ENCODE measurements at places on chromosomes 2 and 18.
A peak's percentile ranks its signal among the peaks of the same experiment; 100 is the strongest.

- no peak for DNase-seq
Observed at GRCh38 chr2:219289537-219290361, 10.6 kb downstream of the DNAJB2 start.

DNA sequence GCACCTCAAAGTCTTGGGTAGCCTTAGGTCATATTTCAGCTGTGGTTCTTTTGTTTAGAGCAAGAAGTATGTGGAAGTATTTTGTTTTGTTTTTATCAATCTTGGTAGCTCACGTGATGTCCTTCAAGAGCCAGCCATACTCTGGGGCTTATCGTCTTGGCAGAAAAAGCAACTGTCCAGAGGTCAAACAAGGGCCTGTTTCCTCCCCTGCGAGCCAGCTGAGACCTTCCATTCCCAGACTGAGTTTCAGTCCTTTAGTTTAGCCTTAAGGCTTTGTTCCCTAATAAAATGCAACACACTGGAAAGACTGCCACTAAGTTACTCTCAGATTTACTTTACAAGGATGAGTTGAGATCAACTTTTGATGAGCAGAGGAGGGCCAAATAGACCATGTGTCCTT lies 63.5 kb downstream of the TXNL1 start:
- no peak for DNase-seq

DNA sequence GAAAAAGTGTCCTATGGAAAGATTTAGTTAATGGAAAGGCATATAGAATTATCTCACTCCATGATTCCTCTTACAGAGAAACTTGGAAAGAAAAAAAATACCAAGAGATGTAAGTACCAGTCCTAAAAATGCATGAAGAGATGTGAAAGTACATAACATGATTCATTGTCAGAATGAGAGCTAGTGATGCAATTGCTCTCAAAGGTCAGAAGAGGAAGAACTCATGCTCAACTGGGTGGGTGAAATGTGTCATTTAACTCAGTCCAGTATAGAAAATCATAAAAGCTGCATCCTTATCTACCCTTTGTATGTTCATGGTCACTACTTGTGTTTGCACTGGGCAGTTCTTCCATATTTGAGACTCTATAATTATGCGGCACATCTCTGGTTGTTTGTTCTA lies 300.0 kb upstream of the PIK3C3 start:
- no peak for DNase-seq

- no peak for DNase-seq
Observed at GRCh38 chr2:156537141-156537540, 101.0 kb downstream of the GPD2 start.

GRCh38 chr2:74043345-74044329 lies 58.9 kb downstream of the TET3 start:
- DNase-seq: no peak

- DNase-seq: peak; percentile 12
Observed at GRCh38 chr2:28681158-28681571, 70.5 kb upstream of the PPP1CB start.

DNA sequence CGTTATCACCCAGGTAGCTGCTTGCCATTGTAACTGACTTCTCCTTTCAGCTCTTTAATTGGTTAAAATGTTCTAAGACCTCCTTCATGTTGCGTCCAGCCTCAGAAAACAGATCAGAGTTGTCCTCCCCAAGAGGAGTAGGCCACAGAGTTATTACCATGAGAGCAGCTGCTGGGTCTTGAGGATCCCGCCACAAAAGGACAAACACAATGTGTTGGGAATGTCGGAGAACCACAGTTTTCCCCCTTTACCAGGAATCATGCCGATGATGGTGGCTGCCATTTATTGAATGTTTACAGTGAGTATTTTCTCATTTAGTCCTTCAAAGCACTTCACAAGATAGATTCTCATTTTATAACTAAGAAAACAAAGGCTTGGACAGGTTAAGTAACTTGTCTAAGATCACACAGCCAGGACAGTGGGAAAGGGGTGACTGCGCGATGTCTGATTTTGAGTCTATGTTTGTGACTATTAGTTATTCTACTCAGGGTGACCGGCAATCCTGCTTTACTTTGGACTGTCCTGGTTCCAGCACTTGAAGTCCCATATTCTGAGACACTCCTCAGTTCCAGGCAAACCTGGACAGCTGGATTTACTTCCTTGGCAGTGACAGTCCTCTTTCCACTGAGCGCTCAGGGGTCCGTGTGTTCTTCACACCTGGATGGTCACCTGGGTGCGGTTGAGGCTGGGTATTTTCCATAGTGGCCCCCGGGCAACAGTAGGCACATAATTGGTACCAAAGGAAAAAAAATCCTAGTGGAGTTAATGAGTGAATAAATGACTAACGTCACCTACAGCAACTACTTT lies 93.6 kb downstream of the LIPG start:
- DNase-seq: no peak

GRCh38 chr2:231450548-231450989 lies 13.7 kb downstream of the NCL start:
- no peak for DNase-seq

- DNase-seq: no peak
Observed at GRCh38 chr2:85727798-85728197, 26.0 kb upstream of the ATOH8 start.

DNA sequence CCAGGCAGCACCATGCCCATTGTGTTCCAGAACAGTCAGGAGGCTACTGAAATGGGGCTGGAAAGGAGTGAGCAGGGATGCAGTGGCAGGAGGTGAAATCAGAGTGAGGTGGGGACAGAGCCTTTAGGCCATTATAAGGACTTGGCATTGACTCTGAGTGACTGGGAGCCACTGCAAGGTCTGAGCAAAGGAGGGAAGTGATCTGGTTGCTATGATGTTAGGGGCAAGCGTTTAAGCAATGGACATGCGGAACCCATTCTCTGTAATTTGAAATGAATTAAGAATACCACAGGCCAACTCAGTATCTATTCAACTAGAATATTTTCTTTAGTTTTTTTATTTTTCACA lies 98.2 kb downstream of the DPP4 start:
- no peak for DNase-seq

DNA sequence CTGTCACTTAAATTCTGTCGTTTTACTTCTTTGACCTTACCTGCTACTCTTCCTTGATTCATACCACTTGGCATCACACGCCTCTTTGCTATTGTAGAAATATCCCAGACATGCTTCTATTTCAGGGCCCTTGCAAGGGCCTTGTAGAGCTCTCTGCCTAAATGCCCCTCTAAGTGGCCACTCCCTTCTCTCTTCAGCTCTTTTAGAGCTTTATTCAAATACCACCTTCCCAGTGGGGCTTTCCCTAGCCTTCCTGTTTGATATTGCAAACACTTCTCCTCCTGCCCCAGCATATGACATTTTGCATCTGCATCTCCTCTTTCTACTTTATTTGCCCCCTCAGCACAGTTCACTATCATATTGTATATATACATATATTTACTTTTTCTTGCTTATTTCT lies 54.0 kb downstream of the PELI1 start:
- no peak for DNase-seq

DNA sequence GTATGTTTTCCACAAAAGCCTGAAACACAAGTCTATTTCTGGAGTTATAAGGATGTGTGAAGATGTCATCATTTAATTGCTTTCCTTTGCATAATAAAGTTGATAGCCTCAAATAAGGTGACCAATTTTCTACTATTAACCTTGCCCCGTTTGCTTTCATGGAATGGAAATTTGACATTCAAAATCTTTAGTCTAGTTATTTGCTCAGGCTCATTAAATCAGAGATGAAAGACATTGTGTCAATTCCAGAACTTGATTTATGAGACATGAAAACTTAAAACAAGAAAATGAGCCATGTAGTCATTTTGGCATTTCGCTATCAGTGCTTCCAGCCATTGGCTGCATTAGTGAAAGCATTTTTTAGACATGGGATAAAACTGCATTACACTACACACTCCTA lies 91.5 kb upstream of the ZSWIM2 start:
- no peak for DNase-seq

DNA sequence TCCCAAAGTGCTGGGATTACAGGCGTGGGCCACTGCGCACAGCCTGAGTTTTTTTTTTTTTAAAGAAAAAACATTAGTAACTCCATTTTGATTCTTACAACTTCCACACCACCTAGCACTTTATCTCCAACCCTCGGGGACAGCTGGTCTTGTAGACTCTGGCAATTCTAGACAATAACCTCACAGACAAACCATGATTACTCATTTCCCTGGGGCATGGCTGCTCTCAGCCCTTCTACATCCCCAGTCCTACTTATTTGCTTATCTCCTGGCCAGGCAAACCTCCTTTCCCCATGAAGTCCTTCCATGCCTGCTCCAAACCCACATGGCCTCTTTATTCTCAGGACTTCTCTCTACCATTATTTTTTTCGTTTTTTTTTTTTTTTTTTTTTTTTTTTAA lies 91.1 kb downstream of the ACTR3 start:
- no peak for DNase-seq

GRCh38 chr18:66638856-66639629 lies 35.2 kb upstream of the CDH19 start:
- no peak for DNase-seq

Measured in activated T-helper 1 cell treated with anti-CD3 and anti-CD28 coated beads, Interleukin-2, amount 50 U/mL, for 16 hours (primary cell).